ENCODE measurements at places on chromosomes 3 and 15. TPM values are rescaled to one million over a fixed set of nuclear protein-coding genes. Genes with fewer than 3 reads are reported as not detected.

SH2D7 gene
- not detected for total RNA-seq

PLS1 gene
- total RNA-seq = 18.4 TPM

DNA sequence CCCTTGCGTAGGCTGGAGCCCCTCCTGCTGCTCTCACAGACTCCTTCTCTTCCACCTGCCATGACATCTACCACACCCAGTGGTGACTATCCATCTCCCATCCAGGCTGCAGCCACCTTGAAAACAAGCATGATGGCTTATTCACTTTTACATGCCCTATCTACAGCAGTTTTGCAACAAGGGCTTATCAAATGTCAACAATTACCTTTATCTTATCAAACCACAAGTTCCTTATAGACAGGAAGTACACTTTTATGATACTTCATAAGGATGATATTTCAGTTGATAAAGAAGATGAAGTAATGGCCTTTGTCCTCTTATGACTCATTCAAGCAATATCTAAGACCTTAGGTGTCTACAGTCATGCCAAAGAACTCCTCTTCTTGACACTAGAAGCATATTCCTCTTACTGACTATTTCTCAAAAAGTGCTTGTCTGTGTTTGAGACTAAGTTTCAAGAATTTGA, 125.3 kb upstream of the SPRED1 start:
- H3K27me3 ChIP-seq = no peaks in the 10 kb centered on the region
- no peak overlapping the region for H3K4me3 ChIP-seq
- no peak for DNase-seq
- no peak overlapping the region for H3K27ac ChIP-seq
- no peaks in the 10 kb centered on the region for H3K36me3 ChIP-seq
- H3K4me1 ChIP-seq = no peaks in the 10 kb centered on the region

DNA sequence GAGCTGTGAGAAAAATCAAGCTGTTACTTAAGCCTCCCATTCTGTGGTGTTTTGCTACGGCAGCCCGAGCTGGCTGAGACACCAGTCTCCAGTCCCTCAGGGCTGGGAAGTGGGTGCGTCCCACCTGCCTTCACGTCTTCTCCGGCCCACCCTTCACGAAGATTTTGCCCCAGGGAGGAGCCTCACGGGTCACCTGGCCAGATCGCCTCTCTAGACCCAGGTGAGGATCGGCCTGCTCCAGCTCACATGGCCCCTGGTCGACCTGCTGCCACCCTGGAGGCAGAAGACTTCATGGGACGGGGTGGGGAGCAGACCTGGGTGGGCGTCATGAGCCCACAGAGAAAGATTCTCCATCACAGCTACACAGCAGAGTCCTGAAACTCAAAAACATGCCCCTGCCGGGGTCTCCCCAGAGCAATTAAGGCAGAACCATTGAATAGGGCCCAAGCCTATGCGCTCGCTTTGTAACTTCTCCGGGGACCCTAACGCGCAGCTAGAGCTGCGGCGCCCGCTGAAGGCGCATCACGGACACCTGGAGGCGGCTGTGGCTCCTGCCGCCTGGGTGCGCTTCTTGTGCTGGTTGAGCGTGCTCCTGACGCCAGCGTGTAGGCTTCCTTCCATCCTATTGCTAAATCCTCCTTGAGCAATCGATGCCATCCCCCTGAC, 92.6 kb upstream of the ALDH1A3 start:
- no peak overlapping the region for H3K4me3 ChIP-seq
- no peaks in the 10 kb centered on the region for H3K27me3 ChIP-seq
- H3K4me1 ChIP-seq = no peaks in the 10 kb centered on the region

MST1 gene
- 23.6 TPM for total RNA-seq

- no peaks in the 10 kb centered on the region for H3K36me3 ChIP-seq
- no peaks in the 10 kb centered on the region for H3K4me1 ChIP-seq
- H3K4me3 ChIP-seq = no peak overlapping the region
- no peak overlapping the region for H3K27ac ChIP-seq
- no peak for DNase-seq
- no peaks in the 10 kb centered on the region for H3K27me3 ChIP-seq
These were observed 713.6 kb downstream of the NSUN3 start for GRCh38 chr3:94776401-94776915.

- H3K27me3 ChIP-seq = no peaks in the 10 kb centered on the region
- no peaks in the 10 kb centered on the region for H3K36me3 ChIP-seq
- H3K27ac ChIP-seq = no peak overlapping the region
These were observed 8.4 kb upstream of the CCDC54 start for GRCh38 chr3:107368654-107369398.

ARL8B gene
- total RNA-seq = 68.5 TPM

DNA sequence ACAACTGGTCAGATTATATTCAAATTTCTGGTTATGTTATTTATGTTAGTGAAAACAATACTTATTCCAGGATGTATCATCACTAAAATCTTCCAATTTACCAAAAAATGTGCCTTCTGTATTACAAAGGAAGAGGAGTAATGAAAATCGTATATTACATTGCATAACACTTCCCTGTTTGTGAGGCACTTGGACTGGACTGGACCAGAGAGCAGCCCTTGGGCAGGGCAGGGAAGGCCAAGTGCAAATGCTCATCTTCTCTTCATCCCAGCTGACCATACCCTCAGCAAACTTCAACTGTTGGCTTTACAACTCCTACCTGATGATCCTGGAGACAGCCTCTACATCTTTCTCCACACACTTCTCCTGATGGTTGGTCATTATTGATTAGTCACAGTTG, 285.7 kb upstream of the MME start:
- no peaks in the 10 kb centered on the region for H3K36me3 ChIP-seq
- no peak overlapping the region for H3K27ac ChIP-seq
- H3K27me3 ChIP-seq = no peaks in the 10 kb centered on the region

FBLN2 gene
- 81.3 TPM for total RNA-seq

SLC25A36 gene
- 74.7 TPM for total RNA-seq

DNA sequence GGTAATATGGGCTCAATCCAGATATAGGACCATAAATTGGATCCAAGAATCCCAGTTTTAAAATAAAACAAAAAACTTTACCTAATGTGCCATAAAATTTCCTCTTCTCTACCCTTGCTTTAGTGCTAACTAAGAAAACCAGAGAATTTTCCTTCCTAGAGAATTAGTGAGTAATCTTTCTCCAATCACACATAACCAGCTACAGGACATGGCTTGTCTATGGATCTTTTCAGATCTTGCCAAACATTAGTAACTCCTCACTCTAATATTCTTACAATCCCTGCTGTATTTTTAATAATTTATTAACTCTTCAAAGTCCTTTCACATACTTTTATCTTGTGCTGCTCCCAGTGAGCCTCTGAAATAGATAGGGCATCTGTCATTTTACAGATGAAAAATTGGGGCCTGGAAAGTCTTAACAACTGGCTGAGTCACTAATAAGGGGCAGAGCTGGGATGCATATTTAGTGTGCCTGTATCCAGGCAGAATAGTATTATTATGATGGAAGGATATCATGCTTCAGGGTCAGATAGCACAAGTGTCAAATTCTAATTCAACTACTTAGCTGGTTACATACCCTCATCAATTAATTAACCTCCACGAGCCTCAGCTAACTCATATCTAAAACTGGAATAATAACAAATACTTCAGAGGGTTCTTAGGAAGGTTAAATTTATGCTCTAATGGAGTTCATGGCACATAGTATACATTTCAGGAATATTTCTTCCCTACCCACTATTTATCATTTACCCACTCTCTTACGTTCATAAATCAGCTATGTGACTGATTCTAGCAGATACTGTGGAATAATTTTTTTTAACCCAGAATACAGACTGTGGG, 5.6 kb downstream of the ZBED2 start:
- no peak overlapping the region for H3K4me3 ChIP-seq
- no peaks in the 10 kb centered on the region for H3K36me3 ChIP-seq
- no peaks in the 10 kb centered on the region for H3K4me1 ChIP-seq
- no peak overlapping the region for H3K27ac ChIP-seq
- H3K27me3 ChIP-seq = no peaks in the 10 kb centered on the region

DNA sequence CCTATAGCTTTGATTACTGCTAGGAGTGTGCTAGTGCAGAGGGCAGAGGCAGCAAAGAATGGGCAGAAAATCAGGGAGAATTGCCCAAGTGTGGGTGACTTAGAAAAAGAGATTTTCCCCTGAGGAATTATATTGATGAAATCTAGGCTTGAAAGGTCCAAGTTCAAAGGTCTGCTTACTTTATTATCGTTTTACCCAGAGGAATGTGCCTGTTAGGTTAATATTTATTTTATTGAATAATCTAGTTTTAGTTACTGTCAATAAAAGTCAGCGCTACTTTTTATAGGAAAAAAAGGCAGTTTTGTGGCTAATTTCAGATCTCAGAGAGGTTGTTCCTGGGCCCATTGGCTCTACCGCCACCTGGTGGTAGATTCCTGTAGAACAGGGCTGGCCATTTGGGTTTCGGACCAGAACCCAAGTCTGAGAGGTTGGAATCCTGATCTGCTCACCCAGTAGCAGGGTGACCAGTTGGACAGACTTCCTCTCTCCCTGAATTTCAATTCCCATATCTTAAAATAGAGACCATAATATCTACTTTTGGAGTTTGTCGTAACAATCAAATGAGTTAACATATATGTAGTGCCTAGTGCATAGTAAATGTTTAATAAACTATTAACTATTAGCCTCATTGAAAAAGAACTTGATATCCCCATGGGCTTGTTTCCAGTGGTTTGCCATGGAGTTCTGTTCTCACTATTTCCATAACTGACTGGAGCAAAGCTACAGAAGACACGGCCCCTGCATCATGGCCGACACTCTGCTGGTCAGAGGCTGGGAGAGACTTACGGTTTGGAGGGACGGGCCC, 62.7 kb upstream of the ZNF148 start:
- no peaks in the 10 kb centered on the region for H3K36me3 ChIP-seq
- no peak overlapping the region for H3K4me3 ChIP-seq
- no peaks in the 10 kb centered on the region for H3K4me1 ChIP-seq
- H3K27me3 ChIP-seq = no peaks in the 10 kb centered on the region

HRH1 gene
- total RNA-seq = 3.9 TPM

- H3K27ac ChIP-seq = no peak overlapping the region
- H3K36me3 ChIP-seq = no peaks in the 10 kb centered on the region
- no peaks in the 10 kb centered on the region for H3K4me1 ChIP-seq
- no peak overlapping the region for H3K4me3 ChIP-seq
- no peaks in the 10 kb centered on the region for H3K27me3 ChIP-seq
These were observed 178.9 kb downstream of the KCNMB2 start for GRCh38 chr3:178714925-178715832.

PPP2R3A gene
- total RNA-seq = 20.6 TPM

HTD2 gene
- total RNA-seq = 19.6 TPM

ATP2B2 gene
- total RNA-seq = not detected

PEX5L gene
- total RNA-seq = 3.3 TPM

GRCh38 chr3:43752905-43753304, 62.2 kb downstream of the ABHD5 start:
- no peaks in the 10 kb centered on the region for H3K27me3 ChIP-seq
- H3K27ac ChIP-seq = no peak overlapping the region
- H3K4me3 ChIP-seq = no peak overlapping the region
- no peaks in the 10 kb centered on the region for H3K4me1 ChIP-seq

GRCh38 chr15:73369154-73369694, 466 bp upstream of the HCN4 start:
- peaks cover 8% of the 10 kb centered on the region for H3K4me1 ChIP-seq
- H3K4me3 ChIP-seq = peak overlapping the region; percentile 60
- no peaks in the 10 kb centered on the region for H3K36me3 ChIP-seq
- DNase-seq = no peak
- peaks cover 65% of the 10 kb centered on the region for H3K27me3 ChIP-seq
- H3K27ac ChIP-seq = no peak overlapping the region

CLDN16 gene
- total RNA-seq = 0.29 TPM

GRCh38 chr15:101003081-101003480, 83.9 kb downstream of the LRRK1 start:
- no peak for DNase-seq
- H3K27ac ChIP-seq = no peak overlapping the region
- H3K4me1 ChIP-seq = no peaks in the 10 kb centered on the region
- H3K4me3 ChIP-seq = no peak overlapping the region
- H3K36me3 ChIP-seq = no peaks in the 10 kb centered on the region
- no peaks in the 10 kb centered on the region for H3K27me3 ChIP-seq

ACTC1 gene
- total RNA-seq = 1.6 TPM

DNA sequence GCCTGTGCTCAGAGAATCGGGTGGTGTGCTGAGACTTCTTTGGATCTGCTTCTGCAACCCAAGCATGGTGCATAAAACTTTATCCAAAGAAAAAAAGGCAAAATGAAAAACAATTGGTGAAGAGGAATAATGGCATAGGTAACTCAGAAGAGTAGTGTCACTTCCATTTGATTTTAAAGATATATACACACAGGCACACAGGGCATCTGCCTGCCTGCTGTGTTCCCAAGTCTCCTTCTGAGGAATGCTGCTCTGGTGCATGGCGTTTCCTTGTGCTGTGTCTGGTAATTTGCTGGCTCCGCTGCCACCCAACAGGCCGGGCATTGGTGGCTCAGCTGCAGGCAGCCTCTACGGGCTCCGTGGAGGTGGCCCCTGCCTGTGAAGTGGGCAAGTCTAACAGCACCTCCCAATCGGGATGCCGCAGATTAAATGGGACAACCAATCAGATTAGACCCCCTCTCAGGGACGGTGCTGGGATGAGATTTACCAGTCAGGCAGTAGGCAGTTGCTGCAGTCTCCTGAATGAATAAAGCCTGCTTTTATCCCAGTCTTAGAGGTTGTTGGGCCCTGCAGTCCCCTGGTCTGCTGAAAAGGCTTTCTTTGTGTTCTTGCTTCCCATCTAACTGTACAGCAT, 253.7 kb upstream of the RASGRP1 start:
- H3K4me3 ChIP-seq = no peak overlapping the region
- H3K27me3 ChIP-seq = no peaks in the 10 kb centered on the region
- no peaks in the 10 kb centered on the region for H3K36me3 ChIP-seq

ACSBG1 gene
- not detected for total RNA-seq

SYNM gene
- 115 TPM for total RNA-seq

DNA sequence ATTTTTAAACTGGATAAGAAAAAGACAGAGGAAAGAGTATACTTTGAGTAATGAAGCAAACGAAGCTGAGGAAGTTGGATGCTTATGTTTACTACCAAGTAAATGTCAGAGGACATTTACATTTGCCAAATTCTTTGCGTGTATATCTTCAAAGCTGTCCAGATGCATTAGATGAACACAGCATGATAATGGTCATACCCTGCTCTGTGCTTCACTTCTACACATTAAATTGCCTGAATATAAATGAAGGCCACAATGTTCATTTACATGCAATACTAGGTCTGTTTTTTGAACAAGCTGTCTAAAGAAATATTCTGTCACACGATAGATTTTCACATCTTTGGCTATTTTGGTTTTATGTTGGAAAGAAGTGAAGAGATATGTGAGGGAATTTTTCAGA, 405.8 kb upstream of the ADAMTS9 start:
- no peaks in the 10 kb centered on the region for H3K4me1 ChIP-seq
- no peaks in the 10 kb centered on the region for H3K27me3 ChIP-seq
- no peak overlapping the region for H3K4me3 ChIP-seq
- H3K36me3 ChIP-seq = no peaks in the 10 kb centered on the region

GRCh38 chr15:34986326-34986725, 1.8 kb downstream of the ZNF770 start:
- no peaks in the 10 kb centered on the region for H3K27me3 ChIP-seq
- H3K4me3 ChIP-seq = peak overlapping the region; percentile 80
- H3K36me3 ChIP-seq = no peaks in the 10 kb centered on the region
- no peak for DNase-seq
- peaks cover 14% of the 10 kb centered on the region for H3K4me1 ChIP-seq
- no peak overlapping the region for H3K27ac ChIP-seq

ZPLD1 gene
- total RNA-seq = not detected

- H3K27ac ChIP-seq = no peak overlapping the region
- no peak for DNase-seq
- H3K36me3 ChIP-seq = no peaks in the 10 kb centered on the region
- no peaks in the 10 kb centered on the region for H3K4me1 ChIP-seq
- H3K27me3 ChIP-seq = no peaks in the 10 kb centered on the region
These were observed 6.0 kb upstream of the PIGZ start for GRCh38 chr3:196974661-196975060.

P2RY14 gene
- total RNA-seq = 3.3 TPM

- no peaks in the 10 kb centered on the region for H3K36me3 ChIP-seq
- no peak for DNase-seq
- H3K4me1 ChIP-seq = no peaks in the 10 kb centered on the region
- H3K27me3 ChIP-seq = no peaks in the 10 kb centered on the region
These were observed 358.0 kb upstream of the POU1F1 start for GRCh38 chr3:87634426-87634825.
